ENCODE measurements at places on chromosomes 1 and 21.
A peak's percentile ranks its signal among the peaks of the same experiment; 100 is the strongest.

DNA sequence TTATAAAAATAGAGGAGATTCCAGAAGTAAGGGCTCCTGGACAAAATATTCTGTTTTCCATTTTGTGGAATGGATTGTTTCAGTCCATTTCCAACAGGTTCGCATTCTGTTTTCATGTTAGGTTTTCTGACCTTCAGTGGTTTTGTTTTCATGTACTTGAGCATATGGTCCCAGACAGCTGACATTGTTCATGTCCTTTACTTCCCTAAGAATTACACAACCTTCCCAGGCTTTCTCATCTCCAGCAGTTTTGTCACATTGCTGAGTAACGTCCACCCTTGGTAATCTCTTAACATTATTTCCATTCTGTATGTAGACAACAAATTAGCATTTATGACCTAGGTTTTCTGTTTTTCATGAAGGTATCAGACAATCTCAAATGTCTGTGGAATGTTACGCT lies 21.0 kb upstream of the ERRFI1 start:
- no peak for DNase-seq

GRCh38 chr1:20359451-20360330 lies 69.0 kb downstream of the VWA5B1 start:
- no peak for DNase-seq

DNA sequence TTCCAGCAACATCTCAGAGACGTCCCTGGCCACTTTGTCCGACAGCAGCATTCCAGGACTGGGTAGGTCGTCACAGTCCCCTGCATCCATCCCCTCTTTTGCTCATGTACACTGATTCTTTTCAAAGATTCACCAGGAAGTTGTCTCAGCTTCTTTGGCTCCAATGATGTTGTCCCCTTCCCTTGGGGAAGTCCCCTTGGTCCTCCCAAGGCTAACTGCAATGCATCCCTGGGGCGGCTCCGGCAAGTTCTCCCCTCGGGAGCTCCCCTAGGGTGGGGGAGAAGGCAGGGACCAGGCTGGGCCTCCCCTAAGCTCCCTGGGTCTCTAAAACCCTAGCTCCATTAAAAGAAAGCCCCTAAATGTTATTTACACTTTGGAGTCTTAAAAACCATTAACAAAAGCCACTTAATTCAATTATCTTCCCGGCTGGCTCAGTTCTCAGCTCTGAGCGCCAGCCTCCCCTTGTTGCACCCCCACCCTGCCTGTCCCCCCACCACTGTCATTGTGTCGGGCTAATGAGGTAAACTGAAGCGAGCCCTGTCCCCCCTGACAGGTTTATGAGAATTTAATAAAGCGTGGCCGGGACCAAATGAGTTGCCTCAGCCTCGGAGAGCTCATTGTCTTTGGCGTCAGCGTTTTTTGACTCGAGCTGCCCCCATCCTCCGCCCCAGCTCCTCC lies 25.3 kb downstream of the KNCN start:
- no peak for DNase-seq

DNA sequence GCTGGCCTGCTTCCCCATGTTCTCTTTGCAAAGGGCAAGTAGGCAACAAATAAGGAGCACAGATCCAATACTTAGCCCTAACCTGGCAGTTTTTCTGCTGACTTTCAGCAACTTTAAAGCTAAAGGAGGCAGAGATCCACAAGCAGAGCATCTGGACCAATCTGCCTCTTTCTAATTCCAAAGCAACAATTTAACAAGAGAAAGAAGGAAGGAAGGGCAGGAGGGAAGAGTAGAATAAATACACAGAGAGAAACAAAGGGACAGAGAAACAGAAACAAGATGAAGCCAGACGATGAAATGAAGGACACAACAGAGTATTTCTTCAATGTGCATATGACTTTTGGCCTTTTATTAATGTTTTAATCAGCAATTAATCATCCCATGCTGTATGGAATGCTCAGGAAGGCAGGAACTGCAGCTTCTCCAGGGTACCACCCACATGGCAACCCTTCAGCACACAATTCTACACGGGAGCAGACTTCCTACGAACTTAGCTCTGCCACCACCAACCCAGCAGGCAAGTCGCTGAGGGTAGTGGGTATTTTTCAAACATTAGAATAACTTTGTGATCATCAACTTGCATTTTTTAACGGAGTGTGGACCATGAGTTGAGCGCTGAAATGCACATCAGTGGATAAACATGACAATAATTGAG lies 15.3 kb downstream of the CLCC1 start:
- no peak for DNase-seq

DNA sequence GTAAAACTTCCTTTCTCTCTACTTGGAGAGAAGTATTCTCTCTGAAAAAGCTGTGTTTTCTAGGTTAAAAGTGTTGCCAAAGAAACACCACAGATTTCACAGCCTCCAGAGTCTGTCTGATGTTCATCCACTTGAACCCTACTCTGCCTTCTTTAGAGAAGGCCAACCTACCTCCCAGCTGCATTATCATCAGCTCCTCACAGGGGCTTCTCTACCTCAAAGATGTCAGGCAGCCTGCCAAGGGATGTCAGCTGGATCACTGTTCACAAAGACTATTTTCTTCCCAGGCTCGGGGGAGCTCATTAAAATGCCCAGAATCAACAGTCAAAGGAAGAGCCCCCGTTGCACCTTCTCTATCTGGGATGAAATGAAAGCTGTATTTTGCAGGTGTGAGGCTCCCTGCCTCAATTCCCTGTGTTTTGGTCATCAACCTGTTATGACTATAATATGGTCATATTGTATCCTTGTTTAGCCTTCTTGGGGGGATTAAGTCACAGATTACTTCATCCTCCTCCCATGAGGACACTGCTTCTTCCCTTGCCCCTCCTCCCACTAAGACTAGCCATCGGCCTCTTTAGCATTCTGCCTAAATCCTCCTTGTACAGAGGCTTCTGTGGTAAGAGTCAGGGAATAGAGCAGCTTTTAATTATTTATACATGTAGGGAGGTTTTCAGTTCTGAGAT lies 25.7 kb downstream of the ANGPTL7 start:
- DNase-seq, result no peak

- DNase-seq, result no peak
These were observed 22.5 kb downstream of the RHBDL2 start for GRCh38 chr1:38919130-38919529.

DNA sequence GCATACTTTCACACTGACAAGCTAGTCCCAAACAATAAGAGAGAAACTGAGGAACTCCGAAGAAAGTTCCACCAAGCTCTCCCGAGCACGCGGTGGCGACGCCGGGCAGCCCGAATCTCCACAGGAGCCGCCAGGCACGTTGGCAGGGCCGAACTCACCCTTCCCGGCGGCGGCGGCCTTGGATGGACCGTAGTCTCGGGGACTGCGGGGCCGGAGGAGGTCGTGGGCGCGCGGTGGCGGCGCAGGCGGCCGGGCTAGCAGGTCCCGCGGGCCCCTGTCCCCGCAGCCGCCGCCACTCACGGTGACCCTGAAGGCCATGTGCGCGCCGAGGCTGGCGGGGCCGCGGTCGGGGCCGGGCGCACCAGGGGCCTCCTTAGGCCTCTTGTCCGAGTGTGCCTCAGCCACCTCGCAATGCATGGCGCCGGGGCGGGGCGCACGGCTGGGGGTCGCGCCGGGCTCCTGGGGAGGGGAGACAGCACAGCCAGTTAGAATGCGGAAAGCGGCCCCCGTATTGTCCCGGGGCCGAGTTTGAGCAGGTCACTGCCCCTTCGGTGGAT lies 1.2 kb downstream of the GLIS1 start:
- DNase-seq, result peak; percentile 64

DNA sequence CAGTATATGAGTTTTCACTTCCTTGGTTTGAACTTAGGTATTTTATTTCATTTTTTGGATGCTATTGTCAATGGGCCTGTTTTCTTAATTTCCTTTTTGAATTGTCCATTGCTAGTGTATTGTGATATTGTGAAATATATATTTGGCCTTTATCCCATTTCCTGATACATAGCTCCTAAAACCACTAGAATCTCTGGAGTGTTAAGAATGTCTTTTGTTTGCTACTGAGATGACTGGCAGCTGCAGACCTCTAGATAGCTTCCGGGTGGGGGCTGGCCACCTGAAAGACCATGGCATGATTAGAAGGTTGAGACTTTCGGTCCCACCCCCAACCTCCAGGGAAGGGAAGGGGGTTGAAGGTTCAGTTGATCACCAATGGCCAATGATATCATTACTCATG lies 245.4 kb downstream of the KCNJ6 start:
- DNase-seq, result no peak

DNA sequence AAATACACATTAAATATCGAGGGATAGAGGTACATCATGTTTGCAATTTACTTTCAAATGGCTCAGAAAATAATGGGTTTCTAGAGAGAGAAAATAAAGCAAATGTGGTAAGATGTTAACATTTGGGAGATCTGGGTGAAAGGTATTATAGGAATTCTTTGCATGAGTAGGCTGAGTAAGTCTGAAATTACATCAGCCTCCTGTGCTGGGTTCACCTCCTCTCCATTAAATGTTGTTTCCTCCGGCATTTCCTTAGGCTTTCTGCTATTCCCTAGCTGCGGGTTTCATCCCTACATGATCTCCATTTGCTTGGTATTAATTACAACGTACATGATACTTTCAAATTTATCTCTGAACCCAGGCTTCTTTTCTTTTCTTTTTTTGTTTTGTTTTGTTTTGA lies 31.6 kb downstream of the ZMYND12 start:
- no peak for DNase-seq

DNA sequence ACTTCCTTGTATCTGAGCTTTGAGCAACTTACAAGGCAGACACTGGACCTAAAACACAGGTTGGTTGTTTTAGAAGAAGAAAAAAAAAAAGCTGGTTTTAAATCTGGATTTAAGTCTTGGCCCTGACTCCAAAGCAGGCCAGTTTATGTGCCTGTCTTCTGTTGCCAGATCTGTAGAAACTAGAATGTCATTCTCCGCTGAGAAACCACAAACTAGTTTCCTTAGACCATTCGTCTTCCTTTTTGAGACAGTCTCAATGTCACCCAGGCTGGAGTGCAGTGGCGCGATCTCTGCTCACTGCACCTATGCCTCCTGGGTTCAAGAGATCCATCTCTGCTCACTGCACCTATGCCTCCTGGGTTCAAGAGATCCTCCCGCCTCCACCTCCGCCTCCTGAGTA lies 33.9 kb downstream of the APP start:
- no peak for DNase-seq

GRCh38 chr1:16296643-16297042 lies 55.6 kb downstream of the FBXO42 start:
- DNase-seq, result no peak

- no peak for DNase-seq
These were observed 361.0 kb downstream of the ADGRL2 start for GRCh38 chr1:82161700-82162141.

GRCh38 chr1:19921310-19921709 lies 2.1 kb downstream of the PLA2G2E start:
- no peak for DNase-seq

DNA sequence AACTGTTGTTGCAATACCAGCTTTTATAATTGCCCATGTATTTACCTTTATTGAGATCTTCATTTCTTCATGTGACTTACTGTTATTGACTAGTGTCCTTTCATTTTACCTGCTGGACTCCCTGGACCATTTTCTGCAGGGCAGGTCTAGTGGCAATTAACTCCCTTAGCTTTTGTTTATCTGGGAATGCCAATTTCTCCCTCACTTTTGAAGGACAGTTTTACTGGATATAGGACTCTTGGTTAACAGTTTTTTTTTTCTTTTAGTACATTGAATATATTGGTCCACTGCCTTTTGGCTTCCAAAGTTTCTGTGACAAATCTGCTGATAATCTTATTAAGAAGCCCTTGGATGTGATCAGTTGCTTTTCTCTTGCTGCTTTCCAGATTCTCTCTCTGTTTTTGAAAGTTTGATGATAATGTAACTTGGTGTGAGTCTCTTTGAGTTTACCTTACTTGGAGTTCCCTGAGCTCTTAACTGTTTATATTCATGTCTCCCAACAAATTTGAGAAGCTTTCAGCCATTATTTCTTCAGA lies 56.9 kb downstream of the COL18A1 start:
- DNase-seq, result no peak

DNA sequence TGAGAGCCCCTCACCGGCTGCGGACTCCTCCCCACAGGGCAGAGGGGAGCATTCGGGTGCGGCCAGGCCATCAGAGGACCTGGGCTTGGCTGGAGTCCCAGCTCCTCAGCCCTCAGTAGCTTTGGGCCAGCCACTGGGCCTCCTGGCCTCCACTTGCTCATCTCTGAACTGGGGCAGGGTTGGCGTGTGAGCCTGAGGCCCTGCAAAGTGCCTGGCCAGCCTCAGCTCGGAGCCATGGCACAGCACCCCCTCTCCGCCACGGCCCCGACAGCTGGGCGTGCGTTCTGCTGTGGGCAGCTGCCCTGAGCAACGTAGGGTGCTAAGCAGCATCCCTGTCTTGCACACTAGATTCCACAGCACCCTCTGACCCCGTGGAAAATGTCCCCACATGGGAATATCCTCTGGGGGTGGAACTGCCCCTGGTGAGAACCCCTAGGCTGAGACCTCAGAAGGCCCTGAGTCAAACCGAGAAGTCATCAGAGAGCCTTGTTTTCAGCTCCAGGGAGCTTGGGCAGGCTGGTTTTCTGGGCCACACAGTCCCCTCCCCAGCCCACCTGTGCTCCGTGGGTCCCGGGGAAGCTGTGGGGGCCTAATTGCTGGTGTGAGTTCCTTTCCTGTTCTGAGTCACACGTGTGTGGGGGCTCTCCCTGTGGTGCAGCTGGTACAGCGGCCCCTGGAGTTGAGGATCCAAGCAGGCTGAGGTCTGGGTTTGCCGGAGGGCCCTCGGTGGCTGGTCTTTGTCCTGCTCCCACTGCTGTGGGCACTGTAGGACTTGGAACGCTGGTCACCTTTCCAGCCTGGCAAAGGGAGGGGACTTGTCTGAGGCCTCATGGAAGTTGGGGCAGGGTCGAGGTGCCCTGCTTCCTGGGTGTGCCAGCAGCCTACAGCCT lies 24.5 kb downstream of the TP73 start:
- DNase-seq, result no peak

DNA sequence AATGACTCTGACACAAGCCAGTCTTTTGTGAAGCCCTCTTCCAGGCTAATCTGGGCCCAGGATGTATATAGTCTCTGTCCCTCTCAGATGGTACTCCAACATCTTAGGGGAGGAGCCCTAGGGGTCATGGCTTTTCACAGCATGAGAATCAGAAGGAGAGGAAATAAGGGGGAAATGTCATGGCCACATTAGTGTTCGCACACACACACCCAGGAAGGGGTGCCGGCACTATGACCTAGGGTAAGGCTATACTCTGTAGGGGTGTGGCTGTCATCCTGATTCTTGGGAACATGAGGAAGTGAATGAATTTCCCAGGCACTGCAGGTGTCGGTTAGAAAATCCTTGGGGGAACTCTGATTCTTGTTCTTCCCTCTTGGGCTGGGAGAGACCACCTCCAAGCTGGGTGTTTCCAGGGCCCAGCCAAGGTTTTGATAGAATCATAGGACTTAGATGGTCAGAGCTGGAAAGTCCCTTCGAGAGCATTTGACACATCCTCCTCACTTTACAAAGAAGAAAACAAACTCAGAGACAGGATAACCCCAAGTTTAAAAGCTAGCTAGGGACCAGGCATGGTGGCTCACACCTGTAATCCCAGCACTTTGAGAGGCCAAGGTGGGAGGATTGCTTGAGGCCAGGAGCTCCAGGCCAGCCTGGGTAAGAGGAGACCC lies 22.0 kb downstream of the GFI1 start:
- DNase-seq, result no peak

- DNase-seq, result peak; percentile 51
These were observed 760 bp upstream of the NPHP4 start for GRCh38 chr1:5992814-5993555.
